Pons (tissue), 1 donor: ENCODE measurements at places on chromosomes 7 and 10.

DNA sequence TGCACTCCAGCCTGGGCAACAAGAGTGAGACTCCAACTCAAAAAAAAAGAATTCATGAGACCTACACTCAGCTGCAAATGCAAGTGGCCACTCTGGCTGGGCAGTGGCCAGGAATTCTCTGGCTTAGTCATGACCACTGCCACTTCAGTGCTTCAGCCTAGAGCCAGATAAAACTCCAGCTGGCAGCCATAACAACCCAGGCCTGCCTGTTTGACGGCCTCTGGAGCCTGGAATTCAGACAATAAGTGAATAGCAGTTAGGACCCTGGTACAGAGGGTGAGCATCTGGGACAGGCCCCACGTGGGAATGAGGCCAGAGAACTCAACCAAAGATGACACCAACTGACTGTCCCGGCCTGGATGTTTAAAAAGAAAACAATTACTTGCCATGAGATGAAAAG, 18.9 kb downstream of the RCC1L start:
- DNase-seq, result peak; percentile 79

GRCh38 chr7:70795948-70796347, 336.0 kb upstream of the GALNT17 start:
- no peak for DNase-seq

DNA sequence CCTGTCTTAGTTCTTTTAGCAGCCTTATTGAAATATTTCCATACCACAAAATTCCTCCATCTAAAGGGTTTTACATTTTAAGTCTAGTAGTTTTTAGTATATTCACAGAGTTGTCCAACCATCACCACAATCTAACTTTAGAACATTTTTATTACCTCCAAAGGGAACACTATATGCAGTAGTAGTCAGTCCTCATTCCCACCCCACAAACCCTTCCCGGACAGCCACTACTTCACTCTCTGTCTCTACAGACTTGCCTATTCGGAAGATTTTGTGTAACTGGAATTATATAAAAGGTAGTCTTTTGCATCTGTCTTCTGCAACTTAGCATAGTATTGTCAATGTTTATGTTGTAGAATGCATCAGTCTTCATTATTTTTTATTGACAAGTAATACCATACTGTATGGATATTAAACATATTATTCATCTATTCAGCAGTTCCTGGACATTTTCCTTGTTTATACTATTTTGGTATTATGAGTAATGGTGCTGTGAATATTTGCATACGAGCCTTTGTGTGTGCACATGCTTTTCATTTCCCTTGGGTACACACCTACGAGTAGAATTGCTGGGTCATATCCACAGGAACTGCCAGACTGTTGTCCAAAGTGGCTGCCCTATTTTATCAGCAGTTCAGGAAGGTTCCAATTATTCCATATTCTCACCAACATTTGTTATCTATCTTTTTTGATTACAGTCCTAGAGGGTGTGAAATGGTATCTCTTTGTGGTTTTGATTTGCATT, 60.9 kb upstream of the LANCL2 start:
- no peak for DNase-seq

DNA sequence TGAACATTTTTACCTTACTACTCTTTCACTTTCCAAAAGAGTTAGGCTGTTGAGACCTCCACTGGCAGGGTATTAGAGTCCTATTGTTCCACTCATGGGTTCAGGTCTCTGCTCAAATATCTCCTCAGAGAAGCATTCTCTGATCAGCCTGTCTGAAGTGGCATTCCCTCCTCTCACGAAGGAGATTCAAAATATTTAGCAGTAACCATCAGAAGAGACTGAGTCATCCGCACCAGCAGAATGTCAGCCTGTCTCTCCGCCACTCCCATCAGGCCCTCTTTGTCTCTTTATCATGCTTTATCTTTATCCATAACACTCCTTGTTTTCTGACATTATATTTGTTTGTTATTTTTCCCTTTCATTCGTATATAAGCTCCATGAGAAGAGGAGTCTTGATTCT, 79.1 kb downstream of the AASS start:
- DNase-seq, result no peak

GRCh38 chr10:97131666-97132065, 54.1 kb downstream of the SLIT1 start:
- no peak for DNase-seq

DNA sequence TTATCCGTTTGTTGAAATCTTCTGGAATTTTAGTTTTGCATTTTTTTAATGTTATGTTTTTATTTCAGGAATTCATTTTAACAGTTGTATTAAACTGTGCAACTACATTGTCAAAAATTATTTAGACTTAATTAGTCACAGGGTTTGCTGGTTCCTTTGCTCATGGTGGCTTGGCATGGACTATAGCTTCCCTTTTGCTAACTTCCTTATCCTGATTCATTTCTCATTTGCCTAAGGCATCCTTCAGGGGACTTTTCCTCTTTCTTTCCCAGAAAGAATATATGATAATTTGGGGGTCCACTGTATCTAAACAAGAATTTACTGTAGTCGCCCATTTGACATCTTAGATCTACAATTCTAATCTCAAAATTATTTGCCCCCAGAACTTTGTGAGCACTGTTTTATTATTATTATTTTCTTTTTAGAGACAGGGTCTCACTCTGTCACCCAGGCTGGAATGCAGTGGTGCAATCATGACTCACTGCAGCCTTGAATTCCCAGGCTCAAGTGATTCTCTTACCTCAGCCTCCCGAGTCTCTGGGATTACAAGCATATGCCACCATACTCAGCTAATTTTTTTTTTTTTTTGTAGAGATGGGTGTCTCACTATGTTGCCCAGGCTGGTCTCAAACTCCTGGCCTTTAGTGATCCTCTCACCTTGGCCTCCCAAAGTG, 13.9 kb downstream of the FIGNL1 start:
- DNase-seq, result no peak

GRCh38 chr7:83455612-83456011, 193.3 kb downstream of the SEMA3E start:
- no peak for DNase-seq

- no peak for DNase-seq
Measured at GRCh38 chr10:6600224-6600987, 20.3 kb upstream of the PRKCQ start.

GRCh38 chr7:134890246-134891240, 95.8 kb upstream of the AGBL3 start:
- DNase-seq, result peak; percentile 87

DNA sequence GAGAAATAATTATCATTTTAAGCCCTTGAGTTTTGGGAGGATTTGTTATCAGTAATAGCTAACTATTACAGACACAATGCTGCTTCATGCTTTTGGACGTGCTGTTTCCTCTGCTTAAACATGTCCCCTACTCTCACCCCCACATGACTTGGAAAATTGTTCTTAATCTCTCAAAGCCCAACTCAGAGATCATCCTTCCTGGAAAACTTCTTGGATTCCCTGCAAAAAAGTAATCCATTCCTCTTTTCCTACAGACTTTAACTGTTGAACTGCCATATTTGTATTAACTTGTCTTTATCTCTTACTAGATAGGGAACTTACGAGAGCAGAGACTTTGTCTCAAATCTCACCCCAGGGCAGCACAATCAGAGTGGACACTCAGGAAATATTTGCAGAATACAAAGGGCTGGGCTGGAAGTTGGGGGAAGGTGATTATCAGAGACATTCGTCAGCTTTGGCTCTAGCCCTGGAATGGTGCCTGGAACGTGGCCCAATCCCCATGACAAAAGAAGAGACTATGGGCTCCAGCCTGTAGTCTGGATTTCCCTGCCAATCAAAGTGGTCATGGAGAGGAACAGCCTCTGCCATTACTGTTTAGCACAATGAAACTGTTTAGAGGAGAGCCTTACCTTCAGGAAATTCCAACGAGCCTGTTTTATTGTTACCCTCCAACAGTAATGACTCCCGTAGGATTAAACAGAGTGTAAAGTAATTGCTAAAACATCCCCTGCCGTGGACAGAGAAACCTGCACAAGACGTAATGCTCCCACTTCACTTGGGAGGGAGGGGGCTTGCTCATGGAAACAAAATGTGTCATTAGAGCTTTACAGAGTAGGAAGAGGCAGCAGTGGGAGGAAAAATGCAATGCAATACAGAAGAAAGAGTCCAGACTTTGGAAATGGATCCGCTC, 140.4 kb upstream of the AUTS2 start:
- no peak for DNase-seq

DNA sequence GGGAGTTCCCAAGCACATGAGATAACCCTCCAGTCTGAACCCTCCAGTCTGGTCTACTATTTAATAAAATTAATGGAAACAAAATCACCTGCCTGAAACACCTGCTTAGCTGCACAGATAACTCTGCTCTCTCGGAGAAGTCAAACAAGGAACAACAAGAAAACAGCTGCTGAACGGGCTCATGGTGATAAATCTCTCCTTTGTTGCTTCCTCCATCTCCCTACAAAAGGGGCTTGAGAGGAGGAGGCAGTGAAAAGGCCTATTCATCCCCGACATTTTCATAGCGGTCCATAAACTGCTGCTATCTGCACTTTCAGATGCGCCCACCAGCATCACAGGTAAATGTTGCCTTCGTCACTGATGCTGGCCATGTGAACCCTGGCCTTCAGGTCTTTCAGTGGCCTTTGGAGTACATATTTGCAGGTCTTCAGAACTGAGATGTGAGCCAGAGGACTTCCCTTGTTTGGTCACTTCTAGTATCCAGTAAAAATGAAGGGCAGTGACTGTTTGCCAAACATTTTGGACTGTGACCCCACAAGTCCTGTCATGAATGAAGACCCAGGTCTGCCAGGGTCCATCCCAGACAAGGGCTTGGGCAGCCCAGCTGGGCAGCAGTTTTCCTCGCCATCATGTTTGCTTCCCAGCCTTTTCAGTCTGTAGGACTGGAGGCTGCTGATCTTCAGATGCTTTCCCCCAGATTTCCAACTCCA, 15.9 kb downstream of the FKBP6 start:
- peak; percentile 63 for DNase-seq

DNA sequence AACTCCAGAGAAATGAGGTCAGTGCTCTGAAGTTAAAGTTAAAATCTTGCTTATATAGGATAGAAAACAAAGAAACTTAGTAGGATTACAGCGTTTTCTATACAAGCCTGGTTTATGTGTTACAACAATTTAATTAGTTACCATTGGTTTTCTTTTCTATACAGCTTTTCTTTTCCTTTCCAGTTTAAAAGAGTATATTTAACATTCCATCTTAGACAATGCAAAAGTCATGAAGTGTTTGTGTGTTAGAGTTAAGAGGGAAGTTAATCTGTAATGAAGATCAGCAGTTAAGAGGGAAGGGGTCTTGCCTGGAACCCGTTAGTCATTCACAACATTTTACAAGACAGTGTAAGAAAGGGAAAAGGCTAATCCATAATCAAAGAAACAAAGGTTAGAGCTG, 338.3 kb downstream of the OTUD1 start:
- DNase-seq, result no peak
